A549 treated with DMSO at 1 μM for 4 hours (cell line): ENCODE measurements at places on chromosomes 7 and 10. TPM values are rescaled to one million over a fixed set of nuclear protein-coding genes. Genes with fewer than 3 reads are reported as not detected.

SPDYE1 gene
- total RNA-seq: not detected in 5 replicates

TRIM50 gene
- total RNA-seq: not detected in 5 replicates

HMX3 gene
- total RNA-seq: not detected in 5 replicates

GPER1 gene
- 0.64 to 1.1 TPM (median 0.79 TPM) in 5 replicates for total RNA-seq

SLIT1 gene
- 0.03 to 0.07 TPM (median 0.04 TPM) in 5 replicates for total RNA-seq

ANLN gene
- total RNA-seq: 57.9 to 74.9 TPM (median 72.1 TPM) in 5 replicates

SPDYE9 gene
- total RNA-seq: not detected in 5 replicates

GNGT1 gene
- 0.09 TPM in 1 of 5 replicates, not detected in the others for total RNA-seq

PKD2L1 gene
- total RNA-seq: 0.06 to 0.16 TPM (median 0.08 TPM) in 5 replicates

TMEM26 gene
- total RNA-seq: 0.06 to 0.43 TPM (median 0.20 TPM) in 5 replicates

SMARCD3 gene
- 7.9 to 12.4 TPM (median 10.5 TPM) in 5 replicates for total RNA-seq

VKORC1L1 gene
- total RNA-seq: 23.5 to 40.8 TPM (median 33.2 TPM) in 5 replicates
